ENCODE measurements at places on chromosomes 4 and X. TPM values are rescaled to one million over a fixed set of nuclear protein-coding genes. Genes with fewer than 3 reads are reported as not detected.

Gene KLHL4
- 5.4 TPM for polyA plus RNA-seq

Gene RASGEF1B
- 12.8 TPM for polyA plus RNA-seq

Gene CLRN2
- not detected for polyA plus RNA-seq

Gene SSX2B
- polyA plus RNA-seq = not detected

Gene UGT2B17
- polyA plus RNA-seq = 0.75 TPM

Gene SSX1
- polyA plus RNA-seq = not detected

Gene AMBN
- not detected for polyA plus RNA-seq

Gene PTPN13
- 79.7 TPM for polyA plus RNA-seq

Gene L1CAM
- polyA plus RNA-seq = 0.13 TPM

Gene TLR7
- 0.91 TPM for polyA plus RNA-seq

Gene TMEM156
- polyA plus RNA-seq = 0.33 TPM

Gene CLIC2
- polyA plus RNA-seq = 9.9 TPM

Gene ENPEP
- polyA plus RNA-seq = 45.5 TPM

Gene USP26
- polyA plus RNA-seq = not detected

Gene ZAR1
- not detected for polyA plus RNA-seq

Gene PLAC8
- 8.7 TPM for polyA plus RNA-seq

Gene CYP2U1
- 5.7 TPM for polyA plus RNA-seq

Gene SLC7A11
- 0.81 TPM for polyA plus RNA-seq

Gene DSPP
- polyA plus RNA-seq = not detected

Gene SORCS2
- polyA plus RNA-seq = 5.8 TPM

Gene SSX4
- polyA plus RNA-seq = not detected

Gene ADRA2C
- 1.4 TPM for polyA plus RNA-seq

Gene MSX1
- polyA plus RNA-seq = 1.1 TPM

Gene RLIM
- polyA plus RNA-seq = 25.6 TPM

Gene WDR17
- 4.8 TPM for polyA plus RNA-seq

Gene EDNRA
- 115 TPM for polyA plus RNA-seq

Gene CENPVL1
- not detected for polyA plus RNA-seq

Gene NEXMIF
- polyA plus RNA-seq = 0.33 TPM

Data from right lung (tissue), 10 donors.